Astrocyte (in vitro differentiated cells and primary cell): ENCODE measurements at places on chromosomes 16 and 17.

- peaks cover 3% of the 10 kb centered on the region for H3K36me3 ChIP-seq
- no peak for DNase-seq
- peak overlapping the region; percentile 59 for H3K27ac ChIP-seq
These were observed 2.7 kb upstream of the RRAD start for GRCh38 chr16:66927918-66928649.

GRCh38 chr16:27729516-27730304, 179.8 kb downstream of the KATNIP start:
- H3K4me3 ChIP-seq = no peak overlapping the region
- no peaks in the 10 kb centered on the region for H3K27me3 ChIP-seq
- H3K4me1 ChIP-seq = peaks cover 16% of the 10 kb centered on the region
- DNase-seq = peak; percentile 85

GRCh38 chr17:77487211-77487629, 346.5 kb downstream of the SEC14L1 start:
- H3K36me3 ChIP-seq = peaks cover 7% of the 10 kb centered on the region
- no peak overlapping the region for H3K4me3 ChIP-seq
- H3K27ac ChIP-seq = no peak overlapping the region
- no peaks in the 10 kb centered on the region for H3K27me3 ChIP-seq

DNA sequence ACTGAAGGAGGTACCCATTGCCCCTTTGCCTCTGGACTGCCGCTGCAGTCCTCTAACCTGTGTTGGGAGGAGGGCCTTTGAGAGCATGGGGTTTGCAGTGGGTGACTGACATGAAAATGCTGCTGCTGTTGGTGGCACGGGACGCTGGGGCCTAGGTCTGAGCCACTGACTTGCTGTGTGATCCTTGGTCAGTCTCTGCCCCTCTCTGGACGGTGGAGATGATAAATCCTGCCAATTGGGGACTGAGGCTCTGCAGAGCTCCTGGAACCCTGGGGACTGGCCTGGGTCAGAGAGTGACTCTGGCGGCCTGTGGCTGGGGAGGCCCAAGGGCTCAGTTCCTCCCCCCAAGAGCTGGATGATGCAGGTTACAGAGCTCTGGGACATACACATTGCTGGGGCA, 6.1 kb upstream of the PYDC1 start:
- H3K4me3 ChIP-seq = no peak overlapping the region
- H3K36me3 ChIP-seq = no peaks in the 10 kb centered on the region
- peaks cover under 1% of the 10 kb centered on the region for H3K27me3 ChIP-seq
- DNase-seq = no peak
- no peak overlapping the region for H3K27ac ChIP-seq

DNA sequence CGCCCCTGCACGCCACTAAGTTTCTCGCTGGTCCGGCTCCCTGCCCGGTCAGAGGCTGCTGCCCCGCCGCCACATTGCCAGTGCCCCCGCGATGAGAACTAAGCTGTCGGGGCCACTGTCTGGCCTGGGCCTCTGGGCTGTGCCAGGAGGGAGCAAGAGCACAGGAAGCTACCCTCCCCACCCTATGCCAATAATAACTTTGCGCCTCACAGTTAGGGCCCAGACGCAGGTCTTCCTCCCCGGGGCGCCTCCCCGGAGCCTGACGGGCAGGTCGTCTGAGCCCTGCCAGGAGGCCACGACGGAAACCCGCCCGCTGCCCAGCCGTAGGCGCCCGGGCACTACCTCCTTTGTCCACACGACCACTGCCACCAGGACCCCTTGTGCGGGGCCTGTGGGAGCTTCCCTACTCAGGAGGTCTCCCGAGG, 1.5 kb downstream of the ZFPM1 start:
- no peaks in the 10 kb centered on the region for H3K36me3 ChIP-seq
- no peaks in the 10 kb centered on the region for H3K27me3 ChIP-seq
- DNase-seq = no peak
- peak overlapping the region; percentile 59 for H3K4me3 ChIP-seq

GRCh38 chr17:82679586-82680465, 18.7 kb downstream of the RAB40B start:
- H3K27me3 ChIP-seq = no peaks in the 10 kb centered on the region
- H3K4me1 ChIP-seq = no peaks in the 10 kb centered on the region
- H3K36me3 ChIP-seq = no peaks in the 10 kb centered on the region
- no peak overlapping the region for H3K4me3 ChIP-seq

DNA sequence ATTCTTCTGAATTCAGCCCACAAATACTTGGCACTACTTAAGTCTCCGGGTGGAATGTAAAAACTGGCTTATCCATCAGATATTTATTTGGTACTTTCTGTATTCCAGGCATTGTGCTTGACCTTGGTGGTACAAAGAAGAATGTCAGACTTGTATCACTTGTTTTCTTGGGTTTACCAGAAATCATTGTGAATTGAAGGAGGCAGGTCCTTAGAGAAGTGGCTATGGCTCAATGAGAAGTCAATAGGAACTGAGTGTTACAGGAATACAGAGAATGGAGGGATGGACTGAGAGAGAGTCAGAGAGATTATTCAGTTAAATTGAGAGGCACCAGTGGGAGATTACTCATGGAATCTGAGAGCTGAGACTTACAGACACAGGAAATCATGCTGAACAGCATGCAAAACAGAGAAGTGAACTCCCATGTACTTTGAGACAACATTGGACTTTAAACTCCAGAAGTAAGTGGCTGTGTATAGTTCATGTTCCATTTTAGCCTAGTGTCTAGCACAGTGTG, 704.1 kb downstream of the CDH11 start:
- peak; percentile 95 for DNase-seq
- no peaks in the 10 kb centered on the region for H3K36me3 ChIP-seq
- no peak overlapping the region for H3K4me3 ChIP-seq
- peaks cover 14% of the 10 kb centered on the region for H3K4me1 ChIP-seq
- H3K27me3 ChIP-seq = no peaks in the 10 kb centered on the region

DNA sequence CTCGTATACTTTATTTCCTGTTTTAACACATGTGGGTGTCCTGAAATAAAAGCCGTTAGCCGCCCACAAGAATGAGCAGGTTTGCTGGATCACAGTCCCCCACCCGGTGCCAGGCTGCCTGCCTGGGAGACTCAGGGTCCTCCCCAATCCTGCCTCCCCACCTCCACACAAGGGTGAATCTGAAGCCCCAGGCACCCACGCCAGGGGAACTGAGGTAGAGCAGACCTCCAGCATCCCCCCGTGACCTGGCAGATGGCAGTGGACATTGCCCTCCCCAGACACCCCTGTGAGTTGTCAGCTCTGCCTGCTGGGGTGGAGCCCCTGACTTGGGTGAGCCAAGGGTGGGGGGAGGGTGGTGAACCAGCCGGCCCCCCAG, 114.8 kb downstream of the METRNL start:
- peaks cover 25% of the 10 kb centered on the region for H3K4me1 ChIP-seq
- H3K27ac ChIP-seq = no peak overlapping the region
- H3K27me3 ChIP-seq = no peaks in the 10 kb centered on the region
- no peak for DNase-seq
- H3K36me3 ChIP-seq = no peaks in the 10 kb centered on the region

DNA sequence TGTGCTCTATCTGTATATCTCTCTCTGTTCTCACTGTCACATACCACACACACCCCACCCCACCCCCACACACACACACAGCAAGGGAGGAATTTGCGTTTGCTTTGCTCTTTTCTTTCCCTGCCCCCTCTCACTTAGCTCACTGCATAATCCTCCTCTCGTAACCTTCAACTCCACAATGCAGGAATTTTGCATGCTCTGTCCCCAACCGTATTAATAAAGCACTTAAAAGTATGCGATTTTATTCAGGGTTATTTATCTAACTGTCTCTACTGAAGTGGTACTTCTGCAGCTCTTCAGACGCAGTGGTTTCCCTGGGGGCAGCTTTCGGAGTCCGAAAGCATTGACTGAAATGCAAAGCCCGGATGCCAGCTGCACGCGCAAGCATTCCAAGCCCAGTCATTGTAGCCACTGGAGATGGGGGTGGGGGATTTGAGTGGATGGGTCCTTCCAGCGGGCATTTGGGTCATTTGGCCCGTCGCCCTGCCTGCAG, 105.4 kb upstream of the RBFOX1 start:
- H3K27me3 ChIP-seq = no peaks in the 10 kb centered on the region
- no peak overlapping the region for H3K4me3 ChIP-seq
- no peaks in the 10 kb centered on the region for H3K4me1 ChIP-seq

GRCh38 chr16:83717308-83717707, 90.5 kb upstream of the HSBP1 start:
- H3K36me3 ChIP-seq = no peaks in the 10 kb centered on the region
- H3K27me3 ChIP-seq = no peaks in the 10 kb centered on the region
- H3K27ac ChIP-seq = peak overlapping the region; percentile 75
- H3K4me3 ChIP-seq = no peak overlapping the region

DNA sequence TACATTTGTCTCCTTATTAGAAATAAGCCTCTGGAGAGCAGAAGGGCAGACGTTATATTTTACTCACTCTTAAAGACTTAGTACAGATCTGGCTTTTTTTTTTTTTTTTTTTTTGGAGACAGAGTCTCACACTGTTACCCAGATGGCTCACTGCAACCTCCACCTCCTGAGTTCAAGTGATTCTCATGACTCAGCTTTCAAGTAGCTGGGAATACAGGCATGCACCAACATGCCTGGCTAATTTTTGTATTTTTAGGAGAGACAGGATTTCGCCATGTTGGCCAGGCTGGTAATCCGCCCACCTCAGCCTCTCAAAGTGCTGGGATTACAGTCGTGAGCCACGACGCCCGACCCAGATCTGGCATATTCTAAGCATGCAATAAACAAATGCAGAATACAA, 36.4 kb upstream of the TMEM97 start:
- H3K27me3 ChIP-seq = peaks cover 2% of the 10 kb centered on the region
- peak; percentile 87 for DNase-seq
- H3K36me3 ChIP-seq = no peaks in the 10 kb centered on the region
- H3K27ac ChIP-seq = peak overlapping the region; percentile 67

GRCh38 chr16:22198547-22199293, 7.4 kb upstream of the EEF2K start:
- no peak overlapping the region for H3K4me3 ChIP-seq
- no peaks in the 10 kb centered on the region for H3K36me3 ChIP-seq
- no peak for DNase-seq
- H3K27me3 ChIP-seq = no peaks in the 10 kb centered on the region

DNA sequence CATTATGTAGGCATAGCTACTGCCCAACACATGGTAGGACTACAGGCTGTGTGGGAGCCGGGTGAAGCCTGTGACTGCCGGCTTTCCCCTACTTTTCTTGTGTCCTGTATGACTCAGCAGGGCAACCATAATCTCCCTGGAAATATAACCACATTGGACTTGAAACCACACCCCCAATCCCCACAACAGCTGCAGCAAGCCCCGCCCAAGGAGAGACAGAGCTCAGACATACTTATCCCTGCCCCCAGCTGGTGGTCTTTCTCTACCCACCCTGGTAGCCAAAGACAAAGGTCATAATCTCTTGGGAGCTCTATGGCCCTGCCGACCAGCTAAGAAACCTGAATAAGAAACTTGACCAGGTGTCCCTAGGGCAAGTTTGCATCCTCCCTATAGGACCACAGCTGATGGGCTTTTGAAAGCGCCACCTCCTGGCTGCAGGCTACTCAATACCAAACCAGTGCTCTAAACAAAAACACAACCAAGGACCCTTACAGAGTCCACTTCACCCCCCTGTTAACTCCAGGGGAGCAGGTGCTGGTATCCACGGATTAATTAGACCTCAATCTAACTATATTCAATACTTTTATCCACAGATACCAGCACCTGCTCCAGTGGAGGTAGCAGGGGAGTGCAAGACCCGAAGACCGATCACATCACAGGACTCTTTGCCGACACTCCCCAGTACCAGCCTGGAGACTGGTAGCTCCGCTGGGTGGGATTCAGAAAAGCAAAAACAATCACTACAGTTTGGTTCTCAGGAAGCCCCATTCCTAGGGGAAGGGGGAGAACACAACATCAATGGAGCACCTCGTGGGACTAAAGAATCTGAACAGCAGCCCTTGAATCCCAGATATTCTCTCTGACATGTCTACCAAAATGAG, 91.2 kb downstream of the IRX5 start:
- no peaks in the 10 kb centered on the region for H3K27me3 ChIP-seq
- no peak overlapping the region for H3K27ac ChIP-seq
- H3K4me1 ChIP-seq = no peaks in the 10 kb centered on the region

- H3K27ac ChIP-seq = no peak overlapping the region
- H3K36me3 ChIP-seq = peaks cover 5% of the 10 kb centered on the region
- H3K4me1 ChIP-seq = no peaks in the 10 kb centered on the region
- no peak overlapping the region for H3K4me3 ChIP-seq
These were observed 107.1 kb downstream of the SNX29 start for GRCh38 chr16:12083631-12084030.

DNA sequence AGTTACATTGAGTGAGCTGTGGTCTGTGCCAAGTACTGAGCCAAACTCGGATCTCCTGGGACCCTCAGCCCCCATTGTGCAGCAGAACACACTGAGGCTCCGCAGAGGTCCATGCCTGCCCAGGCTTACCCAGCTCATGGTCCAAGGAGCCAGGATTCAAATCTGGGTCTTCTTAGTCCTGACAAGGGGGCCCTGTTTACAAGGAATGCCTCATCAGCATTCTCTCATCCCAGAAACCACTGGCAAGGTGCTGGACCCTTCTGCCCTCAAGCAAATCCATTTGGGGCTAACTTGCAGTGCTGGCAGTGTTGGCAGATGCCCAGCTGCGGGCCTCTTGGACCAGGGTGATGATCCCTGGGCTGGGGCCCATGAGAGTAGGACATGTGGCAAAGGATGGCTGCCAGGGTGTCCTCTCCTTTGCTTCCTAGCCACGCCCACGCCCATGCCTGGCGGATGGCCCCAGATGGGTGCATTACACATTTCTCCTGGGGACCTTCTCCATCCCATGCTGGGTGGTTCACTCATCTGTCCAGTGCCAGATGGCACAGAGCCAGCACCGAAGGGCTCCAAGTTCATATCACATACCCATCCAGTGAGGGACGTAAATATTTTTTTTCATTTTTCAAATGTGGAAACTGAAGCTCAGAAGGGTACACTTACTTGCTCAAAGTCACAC, 117.7 kb downstream of the CMIP start:
- DNase-seq = no peak
- no peaks in the 10 kb centered on the region for H3K27me3 ChIP-seq
- no peaks in the 10 kb centered on the region for H3K36me3 ChIP-seq
- H3K4me1 ChIP-seq = peaks cover 17% of the 10 kb centered on the region
- no peak overlapping the region for H3K4me3 ChIP-seq
- no peak overlapping the region for H3K27ac ChIP-seq

DNA sequence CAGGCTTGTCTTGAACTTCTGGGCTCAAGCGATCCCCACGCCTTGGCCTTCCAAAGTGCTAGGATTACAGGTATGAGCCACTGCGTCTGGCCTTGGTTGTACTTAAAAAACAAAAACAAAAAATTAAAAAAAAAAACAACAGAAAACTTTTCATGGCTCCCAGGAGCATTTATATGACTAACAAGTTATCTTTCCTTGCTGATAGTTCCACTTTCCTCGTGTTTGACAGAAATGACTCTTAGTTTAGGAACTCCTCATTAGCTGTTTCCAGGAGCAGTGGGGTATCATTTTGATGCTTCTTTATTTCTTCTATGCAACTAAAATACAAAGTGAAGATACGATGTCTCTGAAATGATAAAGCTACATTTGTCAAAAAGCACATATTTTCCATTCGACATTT, 165.4 kb downstream of the PRKCA start:
- H3K36me3 ChIP-seq = no peaks in the 10 kb centered on the region
- H3K27me3 ChIP-seq = no peaks in the 10 kb centered on the region
- H3K4me3 ChIP-seq = no peak overlapping the region
- H3K4me1 ChIP-seq = peaks cover 44% of the 10 kb centered on the region
- no peak for DNase-seq

- H3K27me3 ChIP-seq = no peaks in the 10 kb centered on the region
- no peak overlapping the region for H3K27ac ChIP-seq
- H3K36me3 ChIP-seq = peaks cover 7% of the 10 kb centered on the region
These were observed 2.9 kb downstream of the NFAT5 start for GRCh38 chr16:69568676-69569075.

GRCh38 chr17:65514082-65514481, 47.4 kb downstream of the AXIN2 start:
- H3K4me1 ChIP-seq = peaks cover 12% of the 10 kb centered on the region
- H3K27me3 ChIP-seq = peaks cover 2% of the 10 kb centered on the region
- no peaks in the 10 kb centered on the region for H3K36me3 ChIP-seq
- no peak overlapping the region for H3K27ac ChIP-seq
- H3K4me3 ChIP-seq = no peak overlapping the region
